CD4-positive, alpha-beta T cell treated with Interleukin-15 for 1 hour (primary cell): ENCODE measurements at places on chromosomes 1 and 21.
A peak's percentile ranks its signal among the peaks of the same experiment; 100 is the strongest.

GRCh38 chr1:172900376-172900997, 150.3 kb downstream of the TNFSF18 start:
- no peak for DNase-seq

DNA sequence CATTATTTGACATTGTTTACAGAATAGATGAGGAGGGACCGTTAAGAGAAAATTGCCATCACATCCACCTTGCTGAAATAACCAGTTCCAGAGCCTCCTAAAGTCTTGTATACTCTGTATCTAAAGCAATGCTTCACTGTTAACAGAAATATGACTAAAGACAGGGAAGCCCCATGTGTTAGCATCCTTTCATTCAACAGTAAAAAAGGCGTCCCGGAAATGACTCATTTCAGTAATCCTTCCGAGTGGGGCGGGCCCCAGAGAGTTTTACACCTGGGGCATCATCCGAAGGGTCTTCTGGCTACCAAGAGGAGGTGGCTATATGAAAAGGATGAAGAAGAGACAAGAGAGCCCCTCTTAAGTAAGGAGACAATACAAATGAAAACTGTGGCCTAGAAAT, 227.2 kb downstream of the SLC45A1 start:
- DNase-seq = no peak

GRCh38 chr1:180248731-180249681, 18.9 kb downstream of the LHX4 start:
- no peak for DNase-seq

DNA sequence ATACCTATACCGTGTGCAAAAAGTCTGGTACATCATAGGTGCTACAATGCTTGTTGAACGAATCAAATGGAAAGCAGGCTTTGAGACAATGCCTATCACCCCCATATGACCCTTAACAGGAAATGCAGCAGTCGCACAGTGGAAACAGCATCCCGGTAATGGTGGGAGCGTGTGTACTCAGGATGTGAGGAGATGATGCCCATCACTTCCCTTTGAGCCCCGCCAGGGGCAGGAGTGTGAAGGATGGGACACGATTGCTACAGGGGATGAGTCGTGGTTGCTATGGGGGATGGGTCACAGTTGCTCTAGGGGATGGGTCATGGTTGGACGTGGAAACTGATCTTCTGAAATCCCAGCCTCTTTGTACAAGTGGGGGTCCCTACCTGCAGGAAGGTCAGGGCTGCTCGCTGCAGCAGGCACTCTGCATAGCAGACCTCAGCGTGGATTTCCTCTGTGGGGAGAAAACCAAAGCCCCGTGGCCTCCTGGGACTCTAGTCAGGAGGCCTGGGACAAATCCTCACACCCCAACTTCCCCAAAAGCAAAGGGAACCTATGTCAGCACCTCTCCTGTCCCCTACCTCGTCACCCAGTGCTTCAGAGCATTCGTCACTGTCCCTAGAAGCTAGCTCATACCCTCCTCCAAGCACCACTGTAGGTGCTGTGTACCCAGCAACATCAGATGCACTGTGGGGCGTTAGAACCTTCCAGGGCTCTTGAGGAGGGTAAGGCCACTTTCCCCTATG, 19.3 kb downstream of the TTC39A start:
- DNase-seq = no peak

DNA sequence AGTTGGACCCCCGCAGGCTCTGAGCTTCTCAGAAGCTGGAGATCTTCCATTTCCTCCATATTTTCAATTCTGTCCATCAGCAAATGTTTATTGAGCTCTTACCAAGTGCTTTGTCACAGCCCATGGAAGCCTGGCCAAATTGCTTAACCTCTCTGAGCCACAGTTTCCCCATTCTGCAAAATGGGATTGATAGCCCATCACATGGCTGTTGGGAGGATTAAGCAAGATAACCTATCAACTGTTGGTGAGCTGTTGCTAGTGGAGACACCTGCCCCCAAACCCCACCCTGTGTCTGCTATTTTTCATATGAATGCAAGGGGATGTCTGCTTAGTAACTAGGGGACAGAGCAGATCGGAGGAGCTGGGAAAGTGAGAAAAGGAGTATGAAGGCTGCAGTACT, 38.3 kb downstream of the CD34 start:
- DNase-seq = no peak

- no peak for DNase-seq
Measured at GRCh38 chr1:85220756-85221201, 20.0 kb upstream of the SYDE2 start.

- no peak for DNase-seq
Measured at GRCh38 chr1:207647671-207648333, 2.9 kb downstream of the CR1L start.

DNA sequence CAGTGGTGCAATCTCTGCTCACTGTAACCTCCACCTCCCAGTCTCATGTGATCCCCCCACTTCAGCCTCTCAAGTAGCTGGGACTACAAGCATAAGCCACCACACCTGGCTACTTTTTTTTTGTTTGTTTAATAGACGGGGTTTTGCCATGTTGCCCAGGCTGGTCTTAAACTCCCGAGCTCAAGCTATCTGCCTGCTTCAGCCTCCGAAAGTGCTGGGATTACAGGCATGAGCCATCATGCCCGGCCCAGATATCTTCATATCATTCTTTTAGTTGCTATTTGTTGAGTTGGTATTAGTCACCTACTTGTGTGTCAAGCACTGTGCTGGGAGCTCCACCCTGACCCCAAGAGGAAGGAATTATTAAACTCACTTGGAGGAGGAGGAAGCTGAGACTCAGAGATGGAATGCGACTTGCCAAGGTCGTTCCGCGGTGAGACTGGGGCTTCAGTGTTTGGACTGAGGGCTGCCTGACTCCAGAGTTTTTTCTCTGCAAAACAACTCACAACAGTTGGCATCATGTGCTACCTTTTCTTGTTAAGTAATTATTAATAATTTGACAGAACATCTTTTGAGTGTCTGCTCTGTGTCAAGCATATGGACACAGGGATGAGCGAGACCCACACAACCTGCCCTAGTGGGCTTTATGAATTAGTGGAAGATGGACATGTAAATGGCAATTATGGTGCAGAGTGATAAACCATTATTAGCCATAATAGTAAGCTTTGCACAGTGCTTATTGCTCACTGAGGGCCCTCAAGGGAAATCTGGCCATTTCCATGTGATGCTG, 132.0 kb downstream of the FOXD2 start:
- DNase-seq = no peak

DNA sequence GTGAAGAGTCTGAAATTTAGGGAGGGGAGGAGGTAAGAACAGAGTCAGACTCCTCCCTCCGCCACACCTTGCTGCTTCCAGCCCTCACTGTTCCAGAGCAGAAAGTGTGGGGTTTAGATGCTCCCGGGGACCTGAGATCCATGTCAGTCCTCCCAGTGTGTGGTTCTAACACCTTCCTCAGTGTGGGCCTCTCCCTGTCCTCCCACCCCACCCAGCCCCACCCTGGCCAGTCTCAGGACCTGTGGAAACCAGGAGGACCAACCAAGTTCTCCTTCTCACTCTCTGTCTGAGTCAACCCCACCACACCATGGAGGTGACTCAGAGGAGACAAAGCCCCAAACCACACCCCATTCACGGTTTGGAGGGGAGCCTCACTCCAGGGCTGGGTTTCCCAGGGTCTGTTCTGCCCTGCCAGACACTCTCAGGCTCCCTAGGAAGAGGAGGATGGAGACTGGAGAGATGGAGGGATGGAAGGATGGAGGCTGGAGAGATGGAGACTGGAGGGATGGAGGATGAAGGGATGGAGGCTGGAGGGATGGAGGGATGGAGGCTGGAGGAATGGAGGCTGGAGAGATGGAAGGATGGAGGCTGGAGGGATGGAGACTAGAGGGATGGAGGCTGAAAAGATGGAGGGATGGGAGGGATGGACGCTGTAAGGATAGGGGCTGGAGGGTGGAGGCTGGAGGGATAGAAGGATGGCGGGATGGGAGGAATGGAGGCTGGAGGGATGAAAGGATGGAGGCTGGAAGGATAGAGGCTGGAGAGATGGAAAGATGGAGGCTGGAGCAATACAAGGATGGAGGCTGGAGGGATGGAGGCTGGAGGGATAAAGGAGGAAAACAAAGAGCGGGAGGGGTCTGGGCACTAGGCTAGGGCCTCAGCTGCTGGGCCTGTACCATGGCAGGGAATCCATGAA, 100.9 kb upstream of the RUNX3 start:
- DNase-seq = peak; percentile 79

DNA sequence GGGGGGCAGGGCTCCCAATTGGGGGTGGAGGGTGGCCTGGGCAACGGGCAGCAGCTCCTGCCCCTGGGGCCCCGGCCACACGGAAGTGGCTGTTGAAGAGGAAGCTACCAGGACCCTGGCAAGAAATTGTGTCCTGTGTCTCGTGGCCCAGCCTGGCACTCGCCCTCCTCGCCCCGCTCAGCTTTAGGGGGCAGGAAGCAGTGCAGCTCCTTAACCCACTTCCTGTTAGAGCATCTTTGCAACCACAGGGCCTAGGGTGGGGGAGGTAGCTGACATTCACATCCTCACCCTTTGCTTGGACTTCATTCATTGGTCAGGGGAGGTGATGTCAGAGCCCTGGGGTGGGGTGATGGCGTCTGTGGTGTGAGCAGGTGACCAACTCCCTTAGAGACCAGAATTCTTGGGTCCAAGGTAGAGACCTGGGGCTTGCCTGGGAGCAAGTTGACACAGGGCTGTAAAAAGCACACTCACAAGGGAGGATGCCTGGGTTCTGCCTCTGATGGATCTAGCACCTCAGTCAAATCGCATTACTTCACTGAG, at the start of gene ARHGAP30:
Gene ARHGAP30, minus strand, starts transcription at position 161 of the 540 bp plus-strand sequence. CDS start 267 bp downstream, outside the sequence.
- DNase-seq = peak; percentile 96

- DNase-seq = no peak
Measured at GRCh38 chr1:145988773-145989172, 7.6 kb downstream of the TXNIP start.

GRCh38 chr1:200670242-200671118, 773 bp upstream of the DDX59 start:
- DNase-seq = peak; percentile 25

- DNase-seq = no peak
Measured at GRCh38 chr1:203676455-203676854, 49.8 kb downstream of the ATP2B4 start.

- DNase-seq = no peak
Measured at GRCh38 chr1:54850737-54851136, 36.3 kb downstream of the DHCR24 start.

GRCh38 chr1:14735841-14736240, 137.4 kb downstream of the KAZN start:
- no peak for DNase-seq

GRCh38 chr1:179881642-179882252, 338 bp upstream of the TOR1AIP1 start:
- no peak for DNase-seq

DNA sequence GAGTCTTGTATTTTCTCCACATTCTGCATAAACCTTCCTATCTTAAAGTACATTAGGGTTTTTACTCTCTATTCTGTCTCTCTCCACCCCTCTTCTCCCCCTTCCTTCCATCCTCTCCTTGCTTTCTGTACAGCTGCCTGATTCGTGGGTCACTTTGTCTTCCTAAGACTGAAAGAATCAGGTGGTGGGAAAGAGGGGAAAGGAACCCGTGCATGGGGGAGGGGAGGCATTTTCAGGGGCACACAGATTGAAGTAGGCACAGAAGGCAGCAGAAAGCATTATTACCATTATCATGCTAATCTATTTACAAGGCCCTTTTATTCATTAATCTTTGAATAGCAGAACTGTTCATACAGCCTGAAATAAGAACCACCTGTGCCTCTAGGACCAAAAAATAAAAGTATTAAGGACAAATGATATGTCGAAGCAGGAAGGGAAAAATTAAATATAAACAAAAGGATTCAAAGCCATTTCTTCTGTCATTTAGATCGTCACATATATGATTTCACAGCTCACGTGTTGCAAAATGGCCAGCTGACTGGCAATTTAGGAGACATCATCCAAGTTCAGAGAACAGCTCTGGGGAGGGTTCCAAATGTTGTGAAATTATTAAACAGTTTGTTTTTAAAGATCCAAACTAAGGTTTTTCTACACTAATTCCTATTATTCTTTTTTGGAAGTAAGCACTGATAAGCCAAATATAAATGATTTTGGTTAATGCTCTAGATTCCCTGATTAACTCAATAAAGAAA, 154.6 kb downstream of the PBX1 start:
- no peak for DNase-seq

DNA sequence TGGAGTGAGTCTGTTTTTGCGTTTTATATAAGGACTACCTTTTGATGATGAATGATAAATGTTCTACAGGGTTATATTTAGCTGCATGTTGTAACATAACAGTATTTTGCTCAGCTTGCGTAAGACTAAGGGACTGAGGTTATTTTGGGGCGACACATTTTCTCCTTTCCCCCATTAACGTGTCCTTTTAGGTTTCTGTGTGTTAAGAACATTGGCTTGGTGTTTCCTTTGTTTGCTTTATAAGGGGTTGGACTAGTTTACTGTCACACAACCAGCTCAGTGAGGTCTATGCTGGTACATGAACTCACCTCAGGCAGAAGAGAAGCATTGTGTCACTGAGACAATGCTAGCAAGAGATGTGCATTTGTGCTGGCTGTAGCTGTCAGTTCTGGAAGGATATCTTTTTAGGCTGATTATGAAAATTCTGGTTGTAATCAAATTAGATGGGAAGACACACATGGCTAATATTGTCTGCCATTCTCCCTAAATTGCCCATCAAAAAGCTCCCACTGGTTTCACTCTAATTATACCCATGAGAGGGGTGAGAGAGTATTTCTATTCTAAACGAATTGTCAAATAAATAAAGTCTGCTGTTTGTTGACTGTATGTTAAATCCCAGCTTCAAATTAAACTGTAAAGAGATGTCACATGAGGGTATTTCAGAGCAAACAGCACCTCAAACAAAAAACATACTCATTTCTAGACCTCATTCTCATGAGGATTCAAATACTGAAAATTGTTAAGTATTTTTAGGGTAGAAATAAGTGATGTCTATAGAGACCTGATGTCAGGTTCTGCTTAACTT, 62.6 kb downstream of the CDC14A start:
- DNase-seq = peak; percentile 24

- DNase-seq = no peak
Measured at GRCh38 chr1:34785875-34786470, 5.0 kb downstream of the GJB3 start.

GRCh38 chr1:240385551-240385950, 226.4 kb downstream of the GREM2 start:
- DNase-seq = no peak

GRCh38 chr1:7621334-7622219, 149.5 kb upstream of the VAMP3 start:
- DNase-seq = no peak
